Pulmonary artery endothelial cell (primary cell): ENCODE measurements at places on chromosomes 1 and 21.

DNA sequence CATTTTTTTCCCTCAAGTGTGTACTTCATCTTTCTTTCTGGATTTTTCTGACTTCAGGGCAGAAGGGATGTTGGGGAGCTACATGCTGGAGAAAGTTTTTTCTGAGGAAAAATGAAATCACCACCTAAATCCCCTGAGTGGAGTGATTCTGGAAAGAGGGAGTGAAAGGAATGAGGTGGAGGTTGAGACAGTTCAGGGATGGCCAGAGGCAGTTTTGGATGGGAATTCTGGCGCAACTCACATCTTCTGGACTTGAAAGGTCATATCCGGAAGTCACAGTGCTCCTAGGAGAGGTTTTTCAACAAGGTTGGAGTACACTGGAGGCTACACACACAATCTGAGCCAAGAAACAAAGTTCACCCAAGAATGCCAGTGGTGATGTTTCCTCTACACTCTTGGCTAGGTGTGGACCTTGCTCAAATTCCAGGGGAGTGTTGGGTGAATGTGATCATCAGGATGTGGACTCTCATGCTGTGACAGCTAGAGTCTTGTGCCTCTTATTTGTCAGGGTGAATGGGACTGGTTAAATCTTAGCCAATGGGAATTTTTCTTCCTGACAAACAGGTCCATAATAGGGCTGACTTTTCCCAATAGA is 161.5 kb downstream of the HLX start:
- DNase-seq = no peak

DNA sequence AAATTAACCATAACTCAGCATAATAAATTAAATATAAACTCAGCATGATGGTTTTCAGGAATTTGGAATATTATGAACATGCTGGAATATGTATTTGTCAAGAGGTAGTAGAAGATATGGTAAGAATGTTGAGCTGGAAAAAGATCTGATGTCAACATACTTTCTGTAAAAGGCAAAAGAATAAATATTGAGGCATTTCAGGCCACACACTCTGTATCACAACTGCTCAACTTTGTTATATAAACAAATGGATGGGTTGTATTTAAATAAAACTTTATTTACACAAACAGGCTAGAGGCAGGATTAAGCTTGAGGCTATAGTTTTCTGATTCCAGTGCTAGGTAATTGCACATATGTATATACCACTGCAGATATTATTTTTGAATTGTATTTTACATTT is 1409.4 kb downstream of the MRPL39 start:
- no peak for DNase-seq

DNA sequence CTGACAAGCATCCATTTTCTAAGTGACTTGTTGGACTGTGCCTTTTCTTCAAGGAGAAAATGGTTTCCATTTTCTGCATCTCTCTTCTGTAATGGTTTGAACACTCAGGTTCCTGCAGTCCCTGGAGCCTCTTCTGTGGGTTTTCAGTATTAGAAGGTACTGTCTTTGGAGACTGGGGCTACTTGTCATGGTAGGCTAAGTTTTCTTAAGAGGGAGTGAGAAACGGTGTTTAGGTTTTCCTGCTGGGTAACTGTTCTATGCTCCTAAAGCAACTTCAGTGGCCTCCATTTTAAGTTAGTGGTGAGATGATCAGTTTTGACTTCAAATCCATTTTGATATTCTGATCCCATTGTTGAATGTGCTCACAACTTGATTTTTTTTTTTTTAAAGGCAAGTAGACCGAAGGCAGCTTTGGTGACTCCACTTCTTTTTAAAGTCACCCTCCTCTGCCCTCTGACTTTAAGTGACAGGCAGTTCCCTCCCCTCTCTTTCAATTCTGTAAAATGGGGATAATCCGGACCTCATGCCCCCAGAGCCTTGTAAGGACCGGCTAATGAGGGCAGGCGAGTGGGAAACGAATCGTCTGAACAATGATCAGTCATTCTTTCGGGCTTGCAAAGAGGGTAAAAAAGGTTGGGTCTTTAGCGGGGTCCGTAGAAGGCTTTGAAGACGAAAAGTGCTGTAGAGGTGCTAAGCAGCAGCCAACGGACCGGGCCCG is 1.0 kb upstream of the ARID1A start:
- no peak for DNase-seq

DNA sequence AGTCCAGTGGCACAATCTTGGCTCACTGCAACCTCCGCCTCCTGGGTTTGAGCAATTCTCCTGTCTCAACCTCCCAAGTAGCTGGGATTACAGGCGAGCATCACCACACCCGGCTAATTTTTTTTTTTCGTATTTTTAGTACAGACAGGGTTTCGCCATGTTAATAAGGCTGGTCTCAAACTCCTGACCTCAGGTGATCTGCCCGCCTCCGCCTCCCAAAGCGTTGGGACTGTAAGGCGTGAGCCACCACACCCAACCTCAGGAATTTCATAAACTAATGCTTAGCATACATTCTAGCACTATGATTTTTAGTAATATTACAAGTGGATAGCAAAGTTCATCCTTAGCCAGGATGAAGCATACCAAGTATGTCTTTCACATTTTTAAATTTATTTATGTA is 8.7 kb downstream of the DNAJC11 start:
- DNase-seq = no peak

DNA sequence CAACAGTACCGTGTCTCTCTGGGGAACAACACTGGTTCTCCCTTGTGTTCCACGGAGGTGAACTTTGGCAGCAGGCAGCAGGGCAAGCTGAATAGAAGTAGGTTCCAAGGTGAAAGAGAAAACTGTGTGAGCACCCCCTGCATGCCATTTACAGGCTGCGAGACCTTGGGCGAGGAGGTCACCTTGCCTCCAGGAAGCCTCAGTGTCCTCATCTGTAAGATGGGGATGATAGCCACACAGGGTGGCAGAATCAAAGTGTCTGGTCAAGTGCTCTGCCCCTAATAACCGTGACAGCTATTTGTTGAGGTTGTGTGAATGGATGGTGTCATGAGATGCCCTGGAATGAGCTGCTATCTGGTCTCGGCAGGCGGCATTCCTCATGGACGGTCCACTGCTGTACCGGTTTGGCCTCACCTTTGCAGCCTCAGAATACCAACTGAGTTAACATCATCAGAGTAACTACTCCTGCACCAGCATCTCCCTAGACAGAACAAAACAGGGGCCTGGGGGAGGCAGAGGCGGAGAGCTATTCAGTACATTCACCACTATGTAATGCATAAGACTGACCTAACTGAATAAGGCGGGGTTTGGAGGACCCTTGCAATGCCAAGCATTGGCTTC is 7.4 kb upstream of the KLHDC7A start:
- DNase-seq = no peak

GRCh38 chr1:173823781-173824314 is 625 bp upstream of the DARS2 start:
- DNase-seq = no peak

DNA sequence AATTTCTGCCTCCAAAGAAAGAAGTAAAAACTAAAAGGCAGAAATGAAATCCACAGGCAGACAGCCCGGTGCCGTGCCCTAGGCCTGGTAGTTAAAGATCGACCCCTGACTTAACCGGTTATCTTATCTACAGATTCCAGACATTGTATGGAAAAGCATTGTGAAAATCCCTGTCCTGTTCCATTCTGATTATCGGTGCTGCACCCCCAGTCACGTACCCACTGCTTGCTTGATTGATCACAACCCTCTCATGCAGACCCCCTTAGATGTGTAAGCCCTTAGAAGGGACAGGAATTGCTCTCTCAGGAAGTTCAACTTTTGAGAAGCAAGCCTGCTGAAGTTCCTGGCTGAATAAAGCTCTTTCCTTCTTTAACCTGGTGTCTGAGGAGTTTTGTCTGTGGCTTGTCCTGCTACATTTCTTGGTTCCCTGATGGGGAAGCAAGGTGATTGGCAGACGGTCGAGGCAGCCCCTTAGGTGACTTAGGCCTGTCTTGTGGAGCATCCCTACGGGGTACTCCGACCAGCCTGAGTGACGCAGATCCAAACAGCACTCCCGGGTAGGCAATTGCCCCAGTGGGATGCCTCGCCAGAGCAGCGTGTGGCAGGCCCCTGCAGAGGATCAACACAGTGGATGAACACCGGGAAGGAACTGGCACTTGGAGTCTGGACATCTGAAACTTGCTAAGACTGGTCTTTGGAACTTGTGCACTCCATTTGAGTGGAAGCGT is 111.2 kb upstream of the PPM1J start:
- no peak for DNase-seq

DNA sequence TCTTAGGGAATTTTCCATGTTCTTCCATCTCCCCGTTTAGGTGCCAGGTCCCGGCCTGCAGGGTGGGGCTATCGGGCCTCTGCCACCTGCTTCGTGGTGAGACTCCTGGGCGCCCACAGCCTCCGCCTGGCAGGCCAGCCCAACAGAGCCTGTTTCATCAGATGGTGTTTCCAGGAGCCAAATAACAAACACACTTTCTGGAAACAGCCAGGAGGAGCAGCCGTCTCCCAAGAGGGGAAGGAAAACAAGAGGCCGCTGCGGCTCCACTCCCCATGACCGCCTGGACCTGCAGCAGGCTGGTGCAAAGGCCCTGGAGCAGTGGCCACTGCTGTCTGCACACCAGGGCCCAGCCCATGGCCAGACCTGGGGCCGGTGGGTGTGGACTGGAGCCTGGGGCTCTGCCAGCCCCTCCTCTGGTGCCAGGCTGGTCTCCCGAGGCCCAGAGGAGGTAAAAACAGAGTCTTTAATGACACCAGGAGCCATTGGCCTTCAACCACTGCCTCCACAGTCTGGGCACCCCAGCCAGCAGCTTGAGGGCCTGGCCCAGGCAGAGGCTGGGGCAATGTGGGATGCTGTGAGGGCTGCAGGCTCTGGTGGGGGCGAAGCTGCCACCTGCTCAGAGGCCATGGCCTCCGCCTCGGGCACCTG is 55.0 kb downstream of the SLX9 start:
- no peak for DNase-seq

DNA sequence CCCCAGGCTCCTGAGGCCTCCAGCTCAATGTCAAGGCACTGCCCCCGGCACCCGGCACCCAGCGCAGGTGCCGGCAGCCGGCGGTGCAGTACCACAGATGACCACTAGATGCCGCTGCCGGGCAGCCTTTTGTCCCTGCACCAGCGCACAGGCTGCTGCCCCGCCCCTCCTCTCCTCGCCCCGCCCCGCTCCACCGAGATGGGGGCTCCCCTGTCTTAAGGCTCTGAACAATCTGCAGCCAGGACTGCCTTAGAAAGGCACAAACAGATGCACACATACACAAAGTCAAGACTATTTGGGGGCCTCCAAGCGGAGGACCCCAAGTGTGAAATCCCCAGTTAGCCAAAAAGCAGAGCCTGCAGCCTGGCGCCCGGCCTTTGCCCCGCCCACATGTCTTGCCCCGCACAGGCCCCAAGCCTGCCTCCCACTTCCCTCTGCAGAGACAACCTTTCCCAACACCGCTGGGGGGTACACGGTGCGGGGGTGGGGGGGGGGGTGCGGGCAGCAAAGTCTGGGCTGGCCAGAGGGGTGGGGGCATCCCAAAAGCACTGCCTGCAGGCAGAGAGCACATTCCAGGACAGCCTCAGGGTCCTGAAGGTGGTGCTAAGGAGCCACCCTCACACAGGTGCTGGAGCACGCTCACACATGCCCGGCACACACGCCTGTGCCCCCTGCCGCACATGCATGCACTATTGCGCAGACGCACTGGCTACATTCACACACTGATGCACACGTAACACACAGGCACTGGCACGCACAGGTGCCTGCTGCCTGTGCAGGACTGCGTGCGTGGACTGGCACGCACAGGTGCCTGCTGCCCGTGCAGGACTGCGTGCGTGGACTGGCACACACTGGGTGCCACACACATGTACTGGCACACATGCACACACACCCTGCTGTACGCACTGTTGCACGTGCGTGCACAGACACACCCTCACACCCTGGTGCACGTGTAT is 37.1 kb downstream of the ARHGEF16 start:
- DNase-seq = no peak

DNA sequence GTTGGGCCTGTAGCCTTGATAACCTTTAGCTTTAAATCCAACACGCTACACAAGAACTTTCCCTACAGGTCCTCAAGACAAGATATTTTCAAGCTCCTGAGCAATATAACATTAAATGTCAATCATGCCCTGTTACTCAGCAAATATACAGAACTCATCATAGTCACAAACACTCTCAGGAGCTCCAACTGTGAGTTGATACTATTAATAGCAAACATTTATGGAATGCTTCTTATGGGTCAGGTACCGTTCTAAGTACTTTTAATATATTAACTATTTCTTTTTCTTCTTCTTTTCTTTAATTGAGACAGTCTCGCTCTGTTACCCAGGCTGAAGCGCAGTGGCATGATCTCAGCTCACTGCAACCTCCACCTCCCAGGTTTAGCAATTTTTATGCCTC is 10.1 kb downstream of the EYA3 start:
- no peak for DNase-seq

DNA sequence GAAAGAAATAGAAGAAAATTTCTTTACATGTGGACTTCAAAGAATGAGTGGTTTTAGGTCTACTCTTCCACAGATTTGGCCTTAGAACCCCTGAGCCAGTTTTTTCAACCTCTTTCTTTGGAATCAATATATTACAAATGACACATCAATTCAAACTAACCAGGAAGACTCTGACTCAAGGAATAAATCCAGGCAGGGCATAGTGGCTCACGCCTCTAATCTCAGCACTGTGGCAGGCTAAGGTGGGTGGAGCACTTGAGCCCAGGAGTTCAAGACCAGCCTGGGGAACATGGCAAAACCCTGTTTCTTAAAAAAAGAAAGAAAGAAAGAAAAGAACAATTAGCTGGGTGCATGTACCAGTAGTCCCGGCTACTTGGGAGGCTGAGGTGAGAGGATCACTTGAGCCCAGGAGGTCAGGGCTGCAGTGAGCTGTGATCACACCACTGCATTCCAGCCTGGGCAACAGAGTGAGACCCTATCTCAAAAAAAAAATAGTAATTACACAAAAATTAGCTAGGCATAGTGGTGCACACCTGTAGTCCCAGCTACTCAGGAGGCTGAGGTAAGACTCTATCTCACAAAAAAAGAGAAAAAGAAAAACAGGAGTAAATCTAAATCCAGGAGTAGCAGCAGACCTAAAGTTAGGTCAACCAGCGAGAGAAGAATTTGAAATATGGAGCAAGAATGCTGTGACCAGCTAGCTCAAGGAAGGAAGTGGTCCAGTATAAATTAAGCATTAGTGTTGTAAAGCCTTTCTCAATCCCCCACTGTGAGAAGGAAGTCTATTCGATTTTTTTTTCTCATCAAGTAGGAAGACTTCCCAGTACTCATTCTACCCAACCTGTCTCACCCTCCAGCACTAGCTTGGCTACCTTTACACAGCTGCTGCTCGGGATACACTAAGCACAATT is 1.9 kb downstream of the SORT1 start:
- no peak for DNase-seq

- DNase-seq = no peak
Observed at GRCh38 chr21:34883491-34884271, 165.4 kb downstream of the RUNX1 start.

- DNase-seq = no peak
Observed at GRCh38 chr1:245181158-245181517, 26.4 kb downstream of the KIF26B start.

GRCh38 chr1:197695961-197696360 is 79.3 kb downstream of the DENND1B start:
- no peak for DNase-seq

- no peak for DNase-seq
Observed at GRCh38 chr21:46459356-46460112, 843 bp downstream of the DIP2A start.

GRCh38 chr1:211912844-211913432 is 82.4 kb upstream of the LPGAT1 start:
- DNase-seq = no peak

- DNase-seq = no peak
Observed at GRCh38 chr1:15882665-15883064, 35.2 kb downstream of the SPEN start.
